ENCODE measurements at places on chromosomes 12 and 14. TPM values are rescaled to one million over a fixed set of nuclear protein-coding genes. Genes with fewer than 3 reads are reported as not detected.

- no peak for DNase-seq
Measured at GRCh38 chr14:91175291-91176201, 61.7 kb downstream of the DGLUCY start.

DNA sequence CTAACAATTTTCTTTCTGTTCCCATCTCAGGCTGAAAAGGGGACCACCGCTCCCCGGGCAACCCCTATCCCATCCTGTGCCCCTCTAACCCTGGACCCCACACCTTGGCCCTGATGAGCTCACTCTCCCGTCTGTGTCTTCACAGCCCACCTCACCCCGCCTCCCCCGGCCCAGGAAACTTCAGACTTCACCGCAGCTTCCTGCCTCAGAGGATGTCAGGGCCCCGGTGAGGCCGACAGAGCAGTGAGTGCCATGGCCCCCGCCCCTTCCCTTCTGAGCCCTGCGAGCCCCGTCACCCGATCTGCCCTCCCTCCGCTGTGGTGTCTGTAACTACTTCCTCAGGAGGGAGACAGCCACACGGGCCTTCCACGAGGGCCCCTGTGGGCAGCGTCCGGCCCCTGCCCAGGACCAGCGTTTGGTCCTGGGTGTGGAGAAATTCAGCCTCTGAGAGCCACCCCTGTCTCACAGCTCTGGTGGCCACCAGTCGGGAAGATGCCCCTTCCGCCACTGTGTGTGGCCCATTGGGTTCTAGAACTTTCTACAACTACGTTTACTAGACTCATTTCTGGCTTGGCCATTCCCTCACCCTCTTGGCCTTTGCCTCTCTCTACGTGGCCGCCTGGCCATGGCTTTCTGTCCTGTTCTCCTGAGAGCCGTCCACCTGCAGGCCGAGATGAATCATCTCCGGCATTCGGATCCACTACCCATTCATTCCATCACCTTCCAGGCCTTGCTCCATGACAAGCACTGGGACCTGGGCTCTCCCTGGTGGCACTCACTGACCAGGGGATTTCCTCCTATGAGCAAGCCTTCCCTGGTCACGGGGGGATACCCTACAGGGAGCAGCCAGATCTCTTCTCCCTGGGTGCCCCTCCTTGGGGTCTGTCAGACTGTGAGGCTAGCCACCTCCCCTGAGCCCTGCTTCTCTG is 3.4 kb downstream of the RHOF start:
- DNase-seq, result no peak

Gene CKAP4
- total RNA-seq, result 54.4 TPM

- no peak for DNase-seq
Measured at GRCh38 chr12:60197589-60197988, 601.8 kb downstream of the SLC16A7 start.

DNA sequence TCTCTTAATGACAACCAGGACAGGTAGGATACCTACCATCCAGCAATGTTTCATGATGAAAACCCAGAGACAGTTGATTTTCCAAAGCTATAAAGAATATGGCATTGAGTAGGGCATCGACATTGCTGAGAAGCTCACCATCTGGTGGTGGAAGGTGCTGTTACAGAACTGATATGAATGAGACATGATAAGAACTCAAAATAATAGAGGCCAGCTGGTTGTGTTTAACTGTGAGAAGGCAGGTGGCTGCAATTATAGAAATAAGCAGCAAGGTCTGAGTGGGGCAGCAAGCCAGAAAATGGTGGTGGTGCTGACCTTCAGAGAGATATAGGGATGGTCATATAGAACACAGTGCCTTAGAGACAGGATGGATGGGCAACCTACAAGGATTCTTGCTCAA is 449.7 kb downstream of the BTG1 start:
- no peak for DNase-seq

GRCh38 chr14:57080691-57081090 is 188.0 kb downstream of the EXOC5 start:
- DNase-seq, result no peak
